ENCODE measurements at places on chromosomes 6 and 20.

DNA sequence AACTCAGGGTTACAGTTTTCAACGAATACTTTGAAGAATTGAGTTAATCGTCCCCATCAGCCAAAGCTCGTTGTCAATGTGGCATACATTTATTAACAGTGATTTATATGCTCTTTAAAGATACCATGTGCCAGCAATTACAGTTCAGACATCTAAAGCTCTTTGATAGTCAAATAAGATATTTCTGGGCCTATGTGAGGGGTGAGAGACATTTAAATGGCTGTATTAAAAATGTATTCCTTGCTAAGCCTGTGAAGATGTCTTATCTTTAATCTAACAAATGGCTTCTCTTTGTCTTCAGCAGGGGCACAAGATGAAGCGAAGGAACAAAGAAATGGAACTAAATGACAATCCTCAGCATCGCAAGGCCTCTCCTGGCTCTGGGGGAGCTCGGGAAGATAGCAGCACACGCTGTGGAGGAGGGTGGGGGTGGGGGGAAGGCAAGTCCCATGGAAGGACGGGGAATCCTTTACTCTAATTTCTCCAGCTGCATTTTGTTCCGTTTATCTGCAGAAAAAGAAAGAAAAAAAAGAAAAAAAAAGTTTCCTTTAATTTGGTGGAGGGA, 523.6 kb downstream of the KIF16B start:
- no peak for DNase-seq

GRCh38 chr20:5592823-5593739, 157.1 kb upstream of the SHLD1 start:
- DNase-seq = no peak

DNA sequence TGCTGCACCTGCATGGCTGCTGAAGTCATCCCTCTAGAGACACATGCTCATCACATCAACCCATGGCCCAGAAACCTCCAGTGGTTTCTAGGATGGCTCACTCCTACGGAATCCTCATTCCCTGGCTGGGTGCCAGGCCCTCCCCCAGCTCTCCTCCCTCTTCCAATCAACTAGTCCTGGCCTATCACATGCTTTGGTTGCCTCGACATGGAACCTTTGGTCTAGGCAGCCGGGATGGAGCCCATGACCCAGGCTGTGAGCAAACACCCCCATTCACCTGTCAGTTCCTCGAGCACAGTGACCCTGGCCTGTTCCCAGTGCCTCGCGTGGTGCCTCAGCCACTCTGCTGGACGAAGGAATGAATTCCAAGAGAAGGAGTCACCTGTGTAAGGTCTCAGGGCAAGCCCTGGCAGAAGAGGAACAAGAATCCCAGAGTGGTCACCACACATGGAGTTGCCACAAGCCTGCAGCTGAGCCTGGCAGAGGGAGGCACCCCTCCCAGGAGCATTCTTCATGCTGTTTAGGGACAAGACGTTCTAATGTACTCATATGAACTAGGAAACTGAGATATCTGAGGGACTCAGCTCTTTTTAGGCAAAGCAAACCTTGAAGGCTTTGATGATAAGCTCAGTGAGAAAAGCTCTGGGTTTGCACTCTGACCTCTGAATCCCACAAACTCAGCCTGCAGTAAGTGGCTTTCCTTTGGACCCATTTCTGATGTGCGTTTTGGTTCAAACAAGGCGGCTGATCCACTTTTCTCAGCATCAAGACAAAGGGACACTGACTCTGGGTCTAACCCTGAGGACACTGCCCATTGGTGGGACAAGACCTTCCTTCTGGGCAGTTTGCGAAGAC, 40.2 kb downstream of the PPP1R3G start:
- DNase-seq = no peak

GRCh38 chr6:99612551-99613408, 6.1 kb downstream of the PRDM13 start:
- DNase-seq = no peak

- no peak for DNase-seq
These were observed 16.7 kb downstream of the UBE2V1 start for GRCh38 chr20:50096237-50096636.

DNA sequence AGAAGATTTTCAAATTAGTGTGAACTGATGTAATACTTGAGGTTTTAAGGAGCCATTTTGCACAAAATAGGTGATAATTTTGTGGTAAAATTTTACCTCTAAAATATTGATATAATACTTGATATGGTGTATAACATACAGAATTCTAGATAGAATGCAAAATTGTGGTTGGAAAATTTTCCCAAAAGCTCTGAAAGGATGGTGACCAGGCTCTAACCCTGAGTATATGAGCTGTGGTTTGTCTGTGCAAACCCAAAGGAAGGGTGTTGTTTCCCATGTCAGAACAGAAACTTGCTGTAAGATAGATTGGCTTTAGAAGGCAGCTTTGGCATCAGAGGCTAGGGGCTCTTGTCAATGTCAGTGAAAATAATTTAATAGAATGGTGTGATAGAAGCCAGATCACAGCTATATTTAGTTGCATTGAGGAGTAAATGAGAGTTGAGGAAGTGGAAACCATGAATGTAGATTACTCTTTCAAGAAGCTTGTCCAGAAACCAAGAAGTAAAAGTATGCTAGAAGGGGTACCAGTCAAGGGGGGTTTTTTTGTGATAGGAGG, 257.7 kb downstream of the FARS2 start:
- no peak for DNase-seq

DNA sequence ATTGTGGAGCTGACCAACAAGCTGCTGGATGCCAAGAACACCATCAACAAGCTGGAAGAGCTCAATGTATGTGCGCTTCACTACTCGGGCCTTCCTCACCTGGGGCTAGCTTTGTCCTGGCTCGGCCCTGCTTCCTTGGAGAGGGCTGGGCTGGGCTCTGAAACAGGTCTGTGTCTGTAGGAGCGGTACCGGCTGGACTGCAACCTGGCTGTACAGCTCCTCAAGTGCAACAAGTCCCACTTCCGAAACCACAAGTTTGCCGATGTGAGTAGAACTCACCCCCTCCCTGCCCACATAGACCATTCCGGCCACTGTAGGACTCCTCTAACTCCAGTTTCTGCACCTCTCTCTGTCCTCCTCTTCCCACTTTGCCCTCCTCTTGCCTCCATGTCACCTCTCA, 6.7 kb downstream of the LRRC73 start:
- DNase-seq = no peak

DNA sequence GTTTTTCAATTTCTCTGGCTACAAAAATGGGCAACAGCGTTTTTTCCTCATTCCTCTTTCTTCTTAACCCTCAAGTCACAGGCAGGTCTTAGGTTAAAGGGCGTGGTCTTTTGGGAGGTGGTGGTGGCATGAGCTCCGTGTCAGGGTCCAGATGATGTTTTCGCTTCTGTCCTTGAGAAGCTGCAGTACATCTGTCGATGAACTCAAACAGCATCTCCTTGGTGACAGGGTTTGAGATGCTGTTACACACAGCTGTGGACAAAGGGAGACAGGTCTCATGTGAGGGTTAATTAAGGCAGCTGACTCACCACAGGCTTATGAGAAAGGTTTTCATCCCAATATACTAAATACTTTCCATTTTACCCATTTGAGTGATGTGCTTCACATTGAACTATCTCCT, 350.8 kb downstream of the RNGTT start:
- no peak for DNase-seq

Data from NCI-H146 (cell line).